T follicular helper cell (primary cell): ENCODE measurements at places on chromosomes 1 and 21.

DNA sequence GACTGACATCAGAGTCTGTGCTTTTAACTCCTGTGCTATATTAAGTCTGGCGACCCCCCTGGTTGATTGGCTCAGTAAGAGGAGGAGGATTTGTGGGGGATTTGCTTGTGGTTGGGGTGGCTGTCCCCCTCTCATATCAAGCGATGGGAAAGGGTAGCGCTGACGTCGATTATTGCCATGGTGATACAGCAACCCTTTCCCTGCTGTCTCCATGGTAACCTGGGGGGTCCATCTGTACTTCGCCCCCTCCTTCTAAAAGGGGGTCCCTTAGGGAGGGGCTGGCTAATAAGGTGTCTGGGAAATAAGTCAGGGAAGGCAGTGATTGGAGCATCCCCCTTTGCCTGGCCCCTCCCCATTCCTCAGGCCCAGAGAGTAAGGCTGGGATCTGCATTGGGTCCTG is 4.7 kb downstream of the FAM229A start:
- no peak for DNase-seq

GRCh38 chr21:29671728-29672127 is 268.1 kb downstream of the GRIK1 start:
- no peak for DNase-seq

DNA sequence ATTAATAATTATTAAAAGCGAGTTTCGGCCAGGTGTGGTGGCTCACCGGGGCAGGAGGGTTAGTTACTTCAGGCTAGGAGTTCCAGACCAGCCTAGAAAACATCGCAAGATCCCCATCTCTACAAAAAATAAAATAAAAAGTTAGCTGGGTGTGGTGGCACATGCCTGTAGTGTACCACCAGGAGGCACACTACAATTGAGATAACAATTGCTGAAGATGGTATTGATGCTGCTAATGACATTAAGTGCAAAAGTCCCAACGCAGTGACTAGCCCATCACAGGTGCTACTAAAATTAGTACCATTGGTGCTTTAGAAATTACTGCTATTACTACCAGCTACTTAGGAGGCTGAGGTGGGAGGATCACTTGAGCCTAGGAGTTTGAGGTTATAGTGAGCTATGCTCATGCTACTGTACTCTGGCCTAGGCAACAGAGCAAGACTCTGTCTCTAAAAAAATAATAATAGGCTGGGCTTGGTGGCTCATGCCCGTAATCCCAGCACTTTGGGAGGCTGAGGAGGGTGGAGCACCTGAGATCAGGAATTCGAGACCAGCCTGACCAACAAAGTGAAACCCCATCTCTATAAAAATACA is 156.6 kb downstream of the GREM2 start:
- DNase-seq, result no peak

GRCh38 chr1:11377001-11377583 is 101.9 kb upstream of the DISP3 start:
- no peak for DNase-seq

GRCh38 chr1:5730272-5731109 is 261.7 kb downstream of the NPHP4 start:
- no peak for DNase-seq

DNA sequence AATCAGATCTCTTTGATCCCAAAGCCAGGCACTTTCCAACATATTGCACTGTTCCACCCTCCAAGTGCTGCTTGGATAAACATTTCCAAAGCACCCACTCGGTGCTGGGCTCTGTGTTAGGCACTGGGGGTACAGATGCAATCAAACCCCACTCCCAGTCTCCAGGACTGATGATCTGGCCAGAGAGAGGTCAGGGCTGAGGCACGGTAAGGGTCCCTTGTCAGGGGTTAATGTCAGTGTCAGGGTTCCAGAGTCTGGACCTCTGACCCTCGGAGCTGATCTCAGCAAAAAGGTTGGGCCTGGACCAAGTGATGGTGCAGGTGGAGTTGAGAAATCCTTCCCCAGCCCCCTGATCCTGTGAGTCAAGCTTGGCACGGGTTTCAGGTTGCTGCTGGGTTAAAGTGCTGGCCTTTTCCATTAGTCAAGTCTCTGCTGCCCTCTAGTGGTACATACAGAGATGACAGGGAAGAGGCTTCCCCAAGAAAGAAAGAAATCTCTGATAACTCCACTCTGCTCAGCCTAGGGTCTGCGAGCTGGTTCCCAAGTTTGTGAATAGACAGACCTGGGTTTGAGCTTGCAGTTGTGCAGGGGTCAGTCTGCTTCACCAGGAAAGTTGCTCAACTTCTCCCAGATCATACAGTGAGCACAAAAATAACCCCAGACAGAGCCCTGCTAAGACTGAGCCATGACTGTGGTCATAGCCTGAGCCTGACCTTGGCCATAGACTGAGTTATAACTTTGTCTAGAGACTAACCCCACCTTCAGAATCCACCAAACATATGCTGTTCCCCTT is 74.6 kb downstream of the DMRTA2 start:
- peak; percentile 22 for DNase-seq
